ENCODE measurements at places on chromosomes 16 and 17. TPM values are rescaled to one million over a fixed set of nuclear protein-coding genes. Genes with fewer than 3 reads are reported as not detected.
A peak's percentile ranks its signal among the peaks of the same experiment; 100 is the strongest.

The UBTF gene
- 43.4 TPM for total RNA-seq

DNA sequence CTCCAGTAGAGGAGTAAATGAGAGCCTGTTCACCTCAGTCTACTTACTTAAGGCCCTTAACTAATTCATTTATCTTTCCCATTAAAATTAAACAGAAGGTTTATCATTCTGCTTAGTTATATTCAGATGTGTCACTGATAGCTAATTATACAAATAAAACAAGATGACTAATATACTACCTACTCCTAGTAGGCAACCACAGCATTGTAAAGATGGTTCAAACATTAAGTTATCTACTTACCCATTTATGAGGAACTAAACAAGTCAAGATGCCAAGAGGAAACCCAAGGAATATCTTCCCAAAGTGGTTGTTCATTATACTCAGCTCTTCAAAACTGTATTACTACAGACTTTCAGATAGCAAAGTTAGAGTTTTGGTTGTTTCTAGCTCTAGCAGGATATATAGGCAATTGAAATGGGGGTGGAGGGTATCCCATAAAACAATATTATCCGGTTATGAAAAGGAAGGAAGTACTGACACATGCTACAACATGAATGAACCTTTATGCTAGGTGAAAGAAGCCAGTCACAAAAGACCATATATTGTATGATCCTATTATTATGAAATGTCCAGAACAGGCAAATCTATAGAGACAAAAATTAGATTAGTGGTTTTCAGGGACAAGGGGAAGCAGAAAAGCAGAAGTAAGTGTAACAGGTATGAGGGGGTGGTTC is 56.5 kb downstream of the SPAG9 start:
- no peaks in the 10 kb centered on the region for H3K27me3 ChIP-seq
- H3K27ac ChIP-seq, result no peak overlapping the region
- no peak overlapping the region for H3K4me3 ChIP-seq

The MED9 gene
- 9.7 TPM for total RNA-seq

The BAIAP3 gene
- total RNA-seq, result 1.8 TPM

The KRT39 gene
- not detected for total RNA-seq

DNA sequence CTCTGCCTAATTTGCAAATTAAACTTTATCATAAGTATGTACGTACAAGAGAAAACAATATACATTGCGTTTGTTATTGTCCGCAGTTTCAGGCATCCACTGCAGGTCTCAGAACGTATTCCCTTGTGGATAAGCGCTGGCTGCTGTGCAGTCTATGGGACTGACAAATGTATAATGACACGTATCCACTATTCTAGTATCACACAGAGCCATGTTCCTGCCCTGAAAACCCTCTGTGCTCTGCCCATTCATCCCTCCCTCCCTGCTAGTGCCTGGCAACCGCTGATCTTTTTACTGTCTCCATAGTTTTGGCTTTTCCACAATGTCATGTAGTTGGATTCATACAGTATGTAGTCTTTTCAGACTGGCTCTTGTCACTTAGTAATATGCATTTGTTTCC is 179.4 kb downstream of the MAF start:
- H3K36me3 ChIP-seq, result no peaks in the 10 kb centered on the region
- H3K27ac ChIP-seq, result no peak overlapping the region
- no peak for DNase-seq
- no peak overlapping the region for H3K4me3 ChIP-seq

The TP53TG3 gene
- not detected for total RNA-seq

GRCh38 chr17:27544350-27545131 is 86.4 kb upstream of the LGALS9 start:
- DNase-seq, result no peak
- no peaks in the 10 kb centered on the region for H3K36me3 ChIP-seq
- no peak overlapping the region for H3K4me3 ChIP-seq

GRCh38 chr17:17628388-17629008 is 37.0 kb upstream of the PEMT start:
- no peaks in the 10 kb centered on the region for H3K27me3 ChIP-seq
- H3K36me3 ChIP-seq, result no peaks in the 10 kb centered on the region

GRCh38 chr17:81870981-81871386 is at the start of gene ARHGDIA:
ARHGDIA (minus strand) TSS chr17:81871337; CDS start chr17:81869930, 1,407 bp downstream.
- no peak for DNase-seq
- H3K4me1 ChIP-seq, result peaks cover 60% of the 10 kb centered on the region
- peak within 1 kb of the TSS; percentile 100 for H3K27ac ChIP-seq
- peak within 1 kb of the TSS; percentile 89 for H3K4me3 ChIP-seq

DNA sequence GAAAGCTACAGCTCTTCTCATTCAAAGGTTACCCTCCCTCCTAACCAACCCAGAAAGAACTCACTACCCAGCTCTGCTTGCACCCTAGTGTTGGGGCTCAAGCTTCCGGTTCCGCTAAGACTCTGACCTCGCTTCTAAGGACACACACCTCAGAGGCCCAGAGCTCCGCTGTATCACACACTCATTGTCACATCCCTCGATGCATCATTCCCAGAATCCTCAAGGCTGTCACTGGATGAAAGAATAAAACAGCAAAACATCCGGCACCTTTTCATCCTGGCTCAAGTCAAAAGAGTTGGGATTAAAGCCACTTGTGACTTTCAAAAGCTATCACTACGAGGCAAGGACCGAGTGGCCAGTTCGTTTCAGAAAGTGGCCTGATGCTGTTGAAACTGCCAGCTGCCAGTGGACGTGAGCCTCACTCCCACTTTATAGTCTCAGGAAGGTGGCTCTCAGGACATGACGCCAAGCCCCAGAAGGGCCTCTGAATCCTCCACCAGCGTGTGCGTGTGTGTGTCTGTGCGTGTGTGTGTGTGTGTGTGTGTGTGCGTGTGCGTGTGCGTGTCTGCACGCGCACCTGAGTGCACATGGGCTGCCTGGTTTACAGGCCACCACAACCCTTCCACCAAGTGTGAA is 29.0 kb downstream of the ZFHX3 start:
- no peaks in the 10 kb centered on the region for H3K27me3 ChIP-seq
- H3K27ac ChIP-seq, result peak overlapping the region; percentile 48
- H3K36me3 ChIP-seq, result no peaks in the 10 kb centered on the region
- H3K4me1 ChIP-seq, result peaks cover 69% of the 10 kb centered on the region
- no peak overlapping the region for H3K4me3 ChIP-seq
- peak; percentile 19 for DNase-seq

The G6PC1 gene
- total RNA-seq, result not detected

DNA sequence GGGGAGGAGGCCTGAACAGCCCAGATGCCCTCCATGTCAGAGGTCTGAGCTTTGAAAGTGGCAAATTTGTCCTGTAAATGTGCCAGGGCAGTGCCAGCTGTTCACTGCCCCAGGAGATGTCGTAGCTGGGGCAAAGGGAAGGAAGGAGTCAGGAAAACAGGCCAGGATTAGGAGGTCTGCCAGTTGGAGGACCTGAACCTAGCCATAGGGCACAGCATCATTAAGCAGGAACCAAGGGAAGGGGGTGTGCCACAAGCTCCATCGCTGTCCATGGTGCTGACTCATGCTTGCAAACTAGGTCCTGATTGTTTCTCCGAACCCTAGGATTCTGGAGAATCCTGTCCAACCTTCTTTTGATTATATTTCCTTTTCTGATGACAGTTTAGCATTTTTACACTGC is 124.2 kb downstream of the TMEM132E start:
- no peak for DNase-seq
- no peaks in the 10 kb centered on the region for H3K36me3 ChIP-seq
- H3K27ac ChIP-seq, result no peak overlapping the region
- H3K27me3 ChIP-seq, result no peaks in the 10 kb centered on the region

DNA sequence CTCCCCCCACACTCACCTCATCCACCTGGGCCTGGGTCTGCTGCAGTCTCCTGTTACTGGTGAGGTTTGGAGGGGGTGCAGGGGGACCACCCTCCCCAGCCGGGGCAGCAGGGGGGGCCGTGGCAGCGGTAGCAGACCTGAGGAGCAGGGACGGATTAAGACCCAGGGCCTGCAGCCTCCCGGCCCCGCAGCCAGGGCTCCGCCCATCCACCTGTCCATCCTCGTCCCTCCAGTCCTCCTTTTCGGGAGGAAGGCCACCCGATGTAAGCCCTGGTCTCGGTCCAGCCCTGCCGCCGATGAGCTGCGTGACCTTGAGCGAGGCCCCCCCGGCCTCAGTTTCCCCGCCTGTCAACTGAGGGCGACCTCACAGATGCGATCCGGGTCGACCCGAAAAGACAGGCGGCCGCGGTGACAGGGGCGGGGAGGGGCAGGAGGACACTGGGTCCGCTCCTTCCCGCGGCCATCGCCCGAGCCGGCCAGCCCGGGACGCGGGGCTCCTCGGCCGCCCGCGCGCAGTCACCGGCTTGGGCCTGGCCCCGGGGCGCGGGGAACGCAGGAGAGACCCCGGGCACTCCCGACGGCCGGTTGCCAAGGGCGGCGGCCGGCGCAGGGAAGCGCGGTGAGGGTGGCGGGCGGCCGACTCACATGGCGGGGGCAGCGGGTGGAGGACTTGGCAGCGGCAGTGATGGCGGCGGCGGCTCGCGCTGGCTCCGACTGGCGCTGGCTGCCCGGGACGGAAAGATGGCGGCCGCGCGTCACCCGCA is at the start of gene VAMP2:
Gene VAMP2 (minus strand): TSS at position 716 of the 764 bp plus-strand sequence. CDS start 69 bp downstream, at position 647.
- H3K27ac ChIP-seq, result peak within 1 kb of the TSS; percentile 99
- H3K36me3 ChIP-seq, result peaks cover 7% of the 10 kb centered on the region
- H3K4me3 ChIP-seq, result peak within 1 kb of the TSS; percentile 99
- H3K4me1 ChIP-seq, result no peaks in the 10 kb centered on the region
- H3K27me3 ChIP-seq, result no peaks in the 10 kb centered on the region

GRCh38 chr17:71251951-71252350 is 868.9 kb upstream of the SOX9 start:
- no peak for DNase-seq
- H3K4me3 ChIP-seq, result no peak overlapping the region
- no peak overlapping the region for H3K27ac ChIP-seq
- H3K36me3 ChIP-seq, result no peaks in the 10 kb centered on the region
- no peaks in the 10 kb centered on the region for H3K27me3 ChIP-seq
- no peaks in the 10 kb centered on the region for H3K4me1 ChIP-seq

DNA sequence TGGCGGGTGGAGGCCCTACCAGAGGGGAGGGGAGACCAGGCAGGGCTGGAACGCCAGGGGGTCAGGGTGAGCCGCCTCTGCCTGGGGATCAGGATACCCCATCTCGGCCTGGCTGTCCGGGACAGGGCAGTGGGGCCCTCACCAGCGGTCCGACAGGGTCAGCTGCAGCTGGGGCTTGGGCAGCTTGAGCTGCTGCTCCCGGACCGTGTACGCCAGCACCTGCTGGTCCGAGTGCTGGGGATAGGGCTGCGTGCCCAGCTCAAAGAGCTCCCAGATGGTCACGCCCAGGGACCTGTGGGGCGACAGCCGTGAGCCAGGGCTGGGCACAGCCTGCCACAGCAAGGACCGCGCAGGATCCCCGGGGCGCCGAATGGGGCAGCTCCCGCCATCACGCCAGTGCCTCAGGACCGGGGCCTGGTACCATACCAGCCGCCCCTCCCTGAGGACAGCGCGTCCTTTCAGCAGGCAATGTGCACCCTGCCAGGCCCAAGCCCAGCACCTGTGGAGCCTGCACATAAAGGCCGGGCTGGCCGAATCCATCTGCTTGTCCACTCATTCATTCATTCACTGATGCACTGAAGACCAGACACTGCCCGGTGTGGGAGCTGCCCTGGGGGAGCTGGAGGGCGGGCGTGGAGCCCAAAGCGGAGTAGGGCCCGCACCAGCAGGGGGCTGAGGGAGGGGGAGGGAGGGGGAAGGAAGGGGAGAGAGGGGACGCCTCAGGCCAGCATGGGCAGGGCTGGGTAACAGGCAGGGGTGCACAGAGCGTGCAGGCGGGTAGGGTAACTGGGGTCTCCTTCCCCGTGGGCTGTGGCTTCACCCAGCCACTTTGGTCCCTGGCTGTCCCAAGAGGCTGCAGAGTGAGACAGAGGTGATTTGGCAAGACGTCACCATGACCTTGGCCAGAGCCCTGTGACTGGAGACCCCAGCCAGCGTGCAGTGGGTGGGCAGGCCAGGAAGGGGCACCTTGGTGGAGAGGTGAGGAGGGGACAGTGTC is 42.0 kb upstream of the PVALEF start:
- H3K27me3 ChIP-seq, result peaks cover 13% of the 10 kb centered on the region
- no peaks in the 10 kb centered on the region for H3K36me3 ChIP-seq
- H3K4me3 ChIP-seq, result no peak overlapping the region
- no peak for DNase-seq
